ENCODE measurements at places on chromosomes 5 and 9.

GRCh38 chr5:147685993-147686392 is 96.5 kb downstream of the JAKMIP2 start:
- no peak for DNase-seq

GRCh38 chr5:150341331-150341730 is 16.2 kb upstream of the TCOF1 start:
- no peak for DNase-seq

DNA sequence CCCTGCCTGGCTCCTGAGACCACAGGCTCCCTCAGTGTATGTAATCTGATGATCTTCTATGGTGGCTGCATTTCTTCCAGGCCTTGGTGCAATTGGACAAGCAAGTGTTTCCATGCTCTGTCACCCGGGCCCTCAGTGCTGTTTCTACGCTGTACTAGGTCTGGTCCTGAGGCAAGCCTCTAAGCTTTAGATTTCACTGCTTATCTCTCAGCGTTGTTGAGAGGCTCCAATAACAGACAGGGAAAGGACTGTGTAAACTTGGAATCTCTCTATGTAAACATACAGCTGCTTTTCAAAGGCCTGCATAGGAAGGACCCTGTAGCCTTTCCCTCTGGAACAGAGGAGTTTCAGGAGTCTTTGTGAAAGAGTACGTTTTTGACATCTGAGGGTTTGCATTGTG is 38.6 kb upstream of the NFIB start:
- no peak for DNase-seq

GRCh38 chr5:180806351-180807011 is 3.9 kb upstream of the MGAT1 start:
- no peak for DNase-seq

DNA sequence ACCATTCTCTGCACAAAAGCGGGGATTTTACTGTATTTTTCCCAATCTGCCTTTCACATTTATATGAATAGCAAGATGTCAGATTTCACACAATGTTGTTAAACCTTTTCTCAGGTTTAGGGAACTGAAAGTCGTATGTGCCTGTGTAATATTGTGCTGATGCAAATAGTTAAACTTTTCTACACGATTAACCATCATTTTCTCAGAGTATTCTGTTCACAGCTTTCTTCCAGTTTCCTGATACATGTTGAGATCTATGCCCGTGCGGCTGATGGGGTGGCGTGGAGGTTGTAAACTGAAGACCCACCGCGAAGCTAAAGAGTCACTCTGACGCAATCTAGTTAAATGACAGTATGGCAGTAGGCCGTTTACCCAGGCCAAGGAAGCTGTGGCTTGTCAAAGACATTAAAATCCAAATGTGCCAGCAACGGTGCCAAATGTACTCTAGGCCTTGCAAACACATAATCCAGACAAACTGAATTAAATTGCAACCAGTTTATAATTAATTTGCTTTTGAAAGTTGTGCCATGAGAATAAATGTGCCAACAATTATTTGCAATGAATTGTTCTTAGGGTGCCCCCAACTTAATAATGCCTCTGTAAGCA is 145.7 kb downstream of the EBF1 start:
- DNase-seq: no peak

- DNase-seq: no peak
Measured at GRCh38 chr5:15105799-15106393, 234.3 kb upstream of the ANKH start.

DNA sequence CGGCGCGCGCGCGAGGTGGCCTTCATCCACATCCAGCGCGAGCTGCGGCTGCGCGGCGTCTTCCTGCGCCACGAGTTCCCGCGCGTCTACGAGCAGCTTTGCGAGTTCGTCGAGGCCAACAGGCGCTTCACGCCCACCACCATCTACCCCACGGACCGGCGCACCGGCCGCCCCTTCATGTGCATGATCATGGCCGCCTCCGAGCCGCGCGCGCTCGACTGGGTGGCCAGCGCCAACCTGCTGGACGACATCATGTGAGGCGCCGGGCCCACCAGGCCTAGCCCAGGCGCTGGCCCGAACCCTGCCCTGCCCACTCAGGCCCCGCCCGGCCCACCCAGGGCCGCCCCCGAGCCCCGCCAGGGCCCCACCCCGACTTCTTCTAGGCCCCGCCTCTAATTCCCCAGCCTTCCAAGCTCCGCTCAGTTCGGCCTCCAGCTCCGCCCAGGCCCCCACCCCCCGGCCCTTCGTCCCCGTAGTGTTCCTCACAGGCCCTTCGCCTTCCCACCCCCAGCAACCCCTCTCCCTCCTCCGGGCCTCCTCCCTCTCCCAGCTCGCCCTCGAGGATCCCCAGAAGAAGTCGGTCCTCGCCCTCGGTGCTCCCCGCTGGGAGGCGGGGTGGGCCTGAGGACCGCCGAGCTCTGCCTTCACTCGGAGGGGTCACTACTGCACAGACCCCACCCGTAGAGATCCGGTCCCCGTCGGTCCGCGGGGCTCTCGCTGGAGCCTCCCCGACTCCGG is 2.0 kb upstream of the PHPT1 start:
- DNase-seq: no peak

- no peak for DNase-seq
Measured at GRCh38 chr9:40884072-40884901, 244.2 kb downstream of the FOXD4L6 start.

DNA sequence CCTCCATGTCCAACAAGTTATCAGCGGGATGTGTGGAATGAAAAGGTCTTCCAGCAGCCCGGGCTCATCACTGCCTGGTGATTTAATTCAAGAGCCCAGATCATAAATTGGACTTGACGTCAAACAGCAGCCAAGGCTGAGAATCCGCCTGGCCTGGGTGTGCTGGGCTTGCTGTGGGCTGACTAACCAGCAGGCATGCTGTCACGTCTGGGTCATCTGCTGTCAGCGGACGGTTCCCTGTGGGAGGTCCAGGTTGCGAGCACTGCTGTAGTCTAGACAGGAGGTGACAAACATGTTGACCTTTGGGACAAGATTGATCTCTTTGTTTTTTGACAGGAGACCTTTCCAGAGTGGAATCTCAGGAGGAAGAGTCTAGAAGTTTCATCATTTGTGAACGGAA is 289.7 kb downstream of the OSTF1 start:
- DNase-seq: no peak

DNA sequence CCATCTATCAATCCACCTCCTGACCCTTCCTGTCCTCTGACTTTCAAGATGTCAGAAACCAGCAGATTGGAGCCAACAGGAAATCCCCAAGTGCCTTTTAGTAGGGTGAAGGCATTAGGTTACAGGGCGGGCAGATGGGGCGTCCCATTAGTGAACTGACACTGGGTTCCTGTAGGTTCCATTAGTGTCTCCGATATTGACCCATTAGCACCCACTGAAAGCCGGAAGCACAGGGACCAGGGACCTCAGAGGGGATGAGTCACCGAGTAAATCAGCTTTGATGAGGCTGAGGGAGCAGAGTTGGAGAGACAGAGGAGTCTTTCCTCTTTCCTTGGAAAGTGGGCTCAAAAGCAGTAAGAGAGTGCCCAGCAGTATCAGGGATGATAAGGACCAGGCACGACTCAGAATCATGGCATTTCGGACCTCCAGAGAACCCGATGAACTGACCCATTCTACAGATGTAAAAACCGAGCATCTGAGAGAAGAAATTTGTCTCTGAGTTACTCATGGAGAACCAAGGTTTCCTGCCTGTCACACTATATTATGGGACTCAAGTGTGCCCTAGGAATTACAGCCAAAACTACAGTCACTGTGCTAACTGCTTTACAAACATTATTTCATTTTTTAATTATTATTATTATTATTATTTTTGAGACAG is 47.2 kb upstream of the FABP6 start:
- DNase-seq: no peak

- no peak for DNase-seq
Measured at GRCh38 chr9:30505311-30505710, 1879.1 kb upstream of the ACO1 start.

DNA sequence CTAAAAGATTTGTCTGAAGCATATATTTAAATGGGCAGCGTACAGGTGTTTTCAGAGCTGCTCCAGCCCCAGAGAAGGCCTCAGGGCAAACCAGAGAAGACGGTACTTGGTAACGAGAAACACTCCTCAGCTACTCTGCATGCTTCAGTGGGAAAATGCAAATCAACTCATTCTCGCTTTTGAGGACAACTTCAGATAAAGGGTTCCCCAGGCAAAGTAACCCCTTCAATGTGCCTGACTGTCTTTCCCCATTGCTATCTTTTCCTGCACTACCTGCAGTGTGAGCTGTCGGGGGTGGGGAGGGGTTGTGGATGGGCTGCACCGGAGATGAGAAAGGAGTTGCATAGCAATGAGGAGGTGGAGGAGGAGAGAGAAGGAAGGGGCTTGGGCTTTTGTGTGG is 339.7 kb upstream of the CLINT1 start:
- no peak for DNase-seq

DNA sequence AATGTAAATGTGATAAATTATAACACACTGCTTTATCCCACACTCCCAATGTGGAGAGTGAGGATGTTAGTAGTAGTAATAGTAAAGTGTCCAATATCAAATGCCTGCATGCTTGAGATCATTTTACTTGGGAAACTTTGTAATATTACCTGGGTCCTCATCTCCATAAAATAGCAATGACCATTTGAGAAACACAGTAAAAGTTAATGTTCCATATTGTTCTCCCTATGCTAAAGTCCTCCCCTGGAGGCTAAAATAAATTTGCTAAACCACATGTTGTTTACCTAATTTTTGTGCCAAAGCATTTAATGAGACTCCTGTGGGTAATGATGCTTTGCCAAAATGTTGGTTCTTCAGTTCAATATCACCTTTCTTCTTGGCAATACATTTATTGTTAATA is 291.2 kb downstream of the CDH10 start:
- no peak for DNase-seq

GRCh38 chr9:130327070-130327780 is 61.7 kb downstream of the HMCN2 start:
- DNase-seq: no peak

- no peak for DNase-seq
Measured at GRCh38 chr5:169442403-169442874, 141.1 kb upstream of the SPDL1 start.

- DNase-seq: no peak
Measured at GRCh38 chr9:76545191-76545590, 86.2 kb downstream of the GCNT1 start.

GRCh38 chr9:14231196-14231990 is 82.5 kb downstream of the NFIB start:
- DNase-seq: no peak

- no peak for DNase-seq
Measured at GRCh38 chr9:14451949-14452348, 138.0 kb upstream of the NFIB start.
